ENCODE measurements at places on chromosomes 7 and 10. TPM values are rescaled to one million over a fixed set of nuclear protein-coding genes. Genes with fewer than 3 reads are reported as not detected.

Gene MBL2
- total RNA-seq: not detected

Gene MSANTD7
- 12.0 TPM for total RNA-seq

Gene SPDYE9
- total RNA-seq: not detected

Gene PTN
- 21.9 TPM for total RNA-seq

Gene PNLIPRP2
- not detected for total RNA-seq

Gene FBXL13
- 3.7 TPM for total RNA-seq

Gene SEMA3C
- 266 TPM for total RNA-seq

Gene SLC18A3
- total RNA-seq: not detected

Gene WIPF3
- total RNA-seq: 4.7 TPM

Gene CEP55
- total RNA-seq: 4.7 TPM

Gene AOC1
- total RNA-seq: under 0.01 TPM

Gene TMEM178B
- total RNA-seq: 0.52 TPM

Gene CD36
- total RNA-seq: 533 TPM

Gene MKRN1
- 87.2 TPM for total RNA-seq

Gene SNCG
- 4.2 TPM for total RNA-seq

Gene C7orf33
- total RNA-seq: not detected

Gene CDNF
- 1.0 TPM for total RNA-seq

Gene ADAM8
- 2.6 TPM for total RNA-seq

Gene LBX1
- 3.1 TPM for total RNA-seq

Gene FEZF1
- total RNA-seq: not detected

Gene MSMB
- not detected for total RNA-seq

Gene ZPBP
- not detected for total RNA-seq

Gene ASZ1
- total RNA-seq: not detected

Gene GNAT3
- total RNA-seq: not detected

Gene RBM20
- total RNA-seq: 6.3 TPM

Gene TRIM4
- total RNA-seq: 15.1 TPM

Gene EIF5AL1
- total RNA-seq: under 0.01 TPM

Gene AKR1E2
- 46.4 TPM for total RNA-seq

Gene SPDYE16
- not detected for total RNA-seq

Gene FAM185A
- total RNA-seq: 17.7 TPM

Gene ERVW-1
- not detected for total RNA-seq

Gene NME8
- total RNA-seq: not detected

Gene HTRA1
- total RNA-seq: 69.9 TPM

Gene IL6
- total RNA-seq: not detected

Gene ZNRF2
- total RNA-seq: 10.4 TPM

Gene ICA1
- total RNA-seq: 8.9 TPM

Gene ADAM12
- 13.0 TPM for total RNA-seq

Gene AKR1C3
- total RNA-seq: 1.6 TPM

Gene SVOPL
- not detected for total RNA-seq

Gene OR2A12
- not detected for total RNA-seq

Gene EVX1
- total RNA-seq: not detected

Gene OR6B1
- total RNA-seq: not detected

Gene ANXA8
- total RNA-seq: not detected

Gene MYO1G
- 1.6 TPM for total RNA-seq

Gene HMX3
- not detected for total RNA-seq

Gene CFAP70
- 1.6 TPM for total RNA-seq

Gene C10orf105
- not detected for total RNA-seq

Gene TMEM254
- 8.9 TPM for total RNA-seq

Gene ZEB1
- 67.3 TPM for total RNA-seq

Gene ANXA8L1
- 0.52 TPM for total RNA-seq

Gene KCNMA1
- 18.8 TPM for total RNA-seq
